Non-pigmented ciliary epithelial cell (primary cell): ENCODE measurements at places on chromosomes 2 and 18.

GRCh38 chr18:34866310-34866709 lies 156.2 kb downstream of the DTNA start:
- DNase-seq, result no peak

DNA sequence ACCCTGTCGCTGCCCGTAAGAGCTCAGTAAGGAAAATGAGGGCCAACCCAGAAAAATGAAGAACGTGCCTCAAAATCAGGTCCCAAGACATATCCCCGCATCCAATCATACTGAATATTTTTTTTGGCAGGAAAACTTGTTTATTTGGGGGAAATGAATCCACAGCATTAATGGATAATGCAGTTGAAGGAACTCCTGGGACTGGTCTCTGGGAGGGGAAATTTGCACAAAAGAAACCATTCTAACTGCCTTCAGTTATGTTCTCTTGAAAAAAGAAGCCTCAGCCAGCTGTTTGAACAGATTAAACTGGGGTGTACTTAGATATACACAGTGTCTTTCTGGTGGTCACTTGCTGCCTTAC lies 61.3 kb downstream of the SPRED2 start:
- no peak for DNase-seq

DNA sequence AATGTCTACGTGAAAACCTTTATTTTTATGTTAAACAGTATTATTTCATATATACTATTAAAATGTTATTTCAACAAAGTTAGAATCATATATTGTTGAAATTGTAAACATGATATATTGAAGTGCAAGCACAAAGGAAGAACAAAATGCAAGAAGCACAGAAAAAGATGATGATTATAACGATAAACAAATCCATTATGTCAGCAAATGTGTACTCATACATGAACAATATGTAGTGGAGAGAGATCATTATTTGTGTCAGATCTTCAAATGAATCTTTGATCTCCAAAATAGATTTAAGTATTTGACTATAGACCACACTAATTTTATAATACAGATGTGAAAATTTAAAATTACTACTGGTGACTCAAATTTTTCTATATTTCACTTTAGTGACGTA lies 1104.4 kb upstream of the CRIM1 start:
- DNase-seq, result no peak

- DNase-seq, result no peak
Observed at GRCh38 chr2:236894791-236895190, 190.9 kb upstream of the COPS8 start.

DNA sequence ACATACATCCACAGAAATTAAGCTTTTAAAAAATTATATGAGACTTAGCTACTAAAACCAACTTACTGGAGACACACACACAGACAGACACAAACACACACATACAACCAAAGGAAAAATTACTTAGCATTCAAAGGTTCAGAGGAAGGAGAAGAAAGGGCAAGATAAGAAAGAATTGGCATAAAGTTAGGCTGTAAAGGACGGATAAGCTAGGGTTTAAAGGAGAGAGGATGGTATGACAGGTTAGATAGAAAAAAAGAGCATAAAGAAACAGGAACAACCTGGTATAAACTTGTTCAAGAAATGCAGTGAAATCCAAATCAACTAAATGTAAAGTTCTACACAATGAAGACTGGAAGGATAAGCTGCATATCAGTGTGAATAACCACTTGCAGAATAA lies 73.4 kb downstream of the SLC66A3 start:
- no peak for DNase-seq

- no peak for DNase-seq
Observed at GRCh38 chr18:30556112-30556511, 486.4 kb downstream of the DSC3 start.

DNA sequence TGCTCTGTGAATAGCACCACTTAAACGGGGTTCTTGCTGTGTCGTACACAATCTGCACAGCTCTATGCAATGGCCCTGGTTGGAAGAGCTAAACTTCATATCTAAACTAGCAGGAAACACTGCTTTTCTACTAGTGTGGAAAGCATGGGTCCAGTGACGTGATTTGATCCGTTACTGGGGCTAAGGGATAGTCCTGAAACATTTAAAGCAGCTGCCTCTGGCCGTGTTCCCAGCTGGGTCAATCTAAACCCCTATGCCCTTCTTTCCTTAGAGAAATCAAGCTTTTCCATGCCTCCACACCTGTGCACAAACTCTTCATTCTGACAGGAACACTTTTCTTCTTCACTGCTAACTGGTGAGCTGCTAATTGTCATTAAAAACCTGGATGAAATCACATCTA lies 5.4 kb upstream of the IGFBP5 start:
- no peak for DNase-seq

DNA sequence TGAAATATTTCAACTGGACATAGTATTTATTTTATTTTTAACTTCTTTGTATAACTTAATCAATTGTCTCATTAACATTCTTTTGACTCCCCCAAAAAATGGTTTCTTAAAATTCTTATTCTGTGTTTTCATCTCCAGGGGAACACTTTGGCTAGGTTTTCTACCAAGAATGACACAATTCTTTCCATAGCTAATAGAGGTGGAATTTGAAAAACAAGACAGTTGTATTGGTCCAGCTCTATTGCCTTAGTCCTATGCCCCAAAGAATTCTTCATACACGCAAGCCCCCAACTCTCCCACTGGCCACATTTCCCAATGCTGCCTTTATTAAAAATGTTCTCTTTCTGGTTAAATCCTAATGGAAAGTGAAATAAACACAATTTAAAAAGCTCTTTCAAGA lies 104.7 kb upstream of the PKDCC start:
- DNase-seq, result no peak

- DNase-seq, result no peak
Observed at GRCh38 chr2:211673133-211673905, 865.3 kb downstream of the ERBB4 start.

DNA sequence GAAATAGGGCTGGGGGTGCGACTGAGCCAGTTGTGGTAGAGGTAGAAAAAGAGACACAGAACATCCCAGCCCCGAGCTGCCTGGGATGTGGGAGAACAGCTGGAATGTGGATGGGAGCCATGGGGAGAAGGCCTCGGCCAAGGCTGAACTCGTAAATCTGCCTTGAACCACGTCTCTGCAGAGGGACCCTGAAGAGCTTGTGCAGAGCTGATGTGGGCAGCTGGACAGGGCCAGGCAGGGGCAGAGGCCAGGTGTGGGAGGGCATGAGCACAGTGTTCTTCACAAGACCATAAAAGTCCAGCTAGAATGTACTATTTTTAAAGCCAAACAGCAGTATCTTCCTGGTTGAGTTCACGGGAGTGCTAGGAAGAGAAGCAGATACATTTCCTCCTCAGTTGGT lies 5.7 kb downstream of the TCF23 start:
- no peak for DNase-seq

DNA sequence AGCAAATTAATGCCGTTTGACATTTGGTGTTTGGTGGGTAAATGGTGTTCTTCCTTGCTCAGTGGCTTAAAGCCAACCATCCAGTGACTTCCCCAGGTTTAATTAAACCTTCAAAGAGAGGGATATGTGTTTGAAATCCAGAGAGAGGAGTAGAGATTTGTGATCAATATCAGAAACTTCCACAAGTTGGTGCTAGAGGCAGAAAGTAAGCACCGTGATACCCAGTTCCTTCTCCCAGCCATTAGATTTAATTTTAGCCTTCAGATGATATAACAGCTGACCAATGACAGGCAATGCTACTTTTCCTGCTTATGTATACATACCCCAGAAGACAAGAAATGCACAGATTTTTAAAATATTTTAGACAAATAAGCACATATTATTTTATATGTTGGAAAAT lies 398.5 kb downstream of the CDH2 start:
- no peak for DNase-seq

- no peak for DNase-seq
Observed at GRCh38 chr2:188852772-188853171, 121.4 kb upstream of the COL3A1 start.

DNA sequence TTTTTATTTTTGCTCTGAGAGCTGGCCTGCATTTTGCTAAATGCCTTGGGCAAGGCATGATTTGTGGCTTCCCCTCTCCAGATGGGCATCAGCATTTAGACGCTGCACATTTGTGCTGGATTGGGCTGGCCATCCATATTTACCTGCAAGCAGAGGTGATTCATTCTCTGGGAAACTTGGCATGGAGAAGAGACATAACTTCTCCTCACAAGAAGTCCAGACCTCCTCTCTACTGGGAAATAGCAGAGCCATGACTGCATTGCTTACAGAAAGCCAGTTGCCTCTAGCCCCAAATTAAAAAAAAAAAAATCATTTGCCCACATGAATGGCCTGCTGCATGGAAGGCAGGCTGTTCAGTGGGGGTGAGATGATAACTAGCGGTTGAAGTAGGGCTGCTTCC lies 120.1 kb downstream of the ACTR3 start:
- no peak for DNase-seq

GRCh38 chr2:32940316-32940997 lies 6.3 kb upstream of the LTBP1 start:
- no peak for DNase-seq

- DNase-seq, result peak; percentile 99
Observed at GRCh38 chr2:11743846-11744553, 2.4 kb upstream of the LPIN1 start.
